ENCODE measurements at places on chromosomes 2 and 18.

- DNase-seq, result no peak
Observed at GRCh38 chr2:183010112-183010511, 28.1 kb downstream of the NCKAP1 start.

DNA sequence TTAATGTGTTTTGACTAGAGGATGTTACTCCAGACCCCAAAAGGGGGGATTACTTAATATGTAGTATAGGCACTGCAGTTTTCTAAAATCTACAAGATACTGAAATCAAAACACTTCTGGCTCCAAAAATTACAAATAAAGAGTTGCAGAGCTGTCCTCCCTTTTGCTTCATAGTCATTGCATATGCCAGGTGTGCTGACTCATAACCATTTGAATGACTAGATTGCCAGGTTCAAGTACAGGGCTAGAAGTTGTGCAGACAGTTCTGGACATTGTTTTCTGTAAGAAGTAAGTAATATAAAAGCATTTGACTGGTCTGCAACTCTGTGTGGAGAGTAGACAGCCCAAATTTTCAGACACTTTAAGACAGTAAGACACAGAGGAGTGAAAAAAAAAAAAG lies 6.7 kb downstream of the CWC22 start:
- DNase-seq, result no peak

DNA sequence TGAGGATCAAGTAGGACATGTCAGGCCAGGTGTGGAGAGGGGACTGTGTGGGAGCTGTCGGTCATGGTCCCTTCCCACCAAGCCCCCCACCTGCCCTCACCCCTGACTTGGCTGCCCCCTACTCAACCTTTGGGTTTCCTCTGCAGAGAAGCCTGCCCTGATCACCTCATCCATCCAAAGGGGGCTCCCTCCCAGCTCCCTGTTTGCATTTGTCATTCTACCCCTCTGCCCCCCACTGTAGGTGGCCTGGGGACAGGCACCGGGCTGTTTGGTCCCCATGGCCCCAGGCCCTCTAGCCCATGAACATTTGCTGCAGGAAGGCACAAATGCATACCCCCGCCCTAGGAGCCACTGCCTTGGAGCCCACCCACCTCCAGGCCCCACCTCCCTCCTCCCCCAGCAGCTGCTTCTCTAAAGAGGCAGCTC lies 115.0 kb downstream of the SMAD7 start:
- DNase-seq, result no peak

- DNase-seq, result no peak
Observed at GRCh38 chr2:34961822-34962221, 1362.7 kb upstream of the FAM98A start.

DNA sequence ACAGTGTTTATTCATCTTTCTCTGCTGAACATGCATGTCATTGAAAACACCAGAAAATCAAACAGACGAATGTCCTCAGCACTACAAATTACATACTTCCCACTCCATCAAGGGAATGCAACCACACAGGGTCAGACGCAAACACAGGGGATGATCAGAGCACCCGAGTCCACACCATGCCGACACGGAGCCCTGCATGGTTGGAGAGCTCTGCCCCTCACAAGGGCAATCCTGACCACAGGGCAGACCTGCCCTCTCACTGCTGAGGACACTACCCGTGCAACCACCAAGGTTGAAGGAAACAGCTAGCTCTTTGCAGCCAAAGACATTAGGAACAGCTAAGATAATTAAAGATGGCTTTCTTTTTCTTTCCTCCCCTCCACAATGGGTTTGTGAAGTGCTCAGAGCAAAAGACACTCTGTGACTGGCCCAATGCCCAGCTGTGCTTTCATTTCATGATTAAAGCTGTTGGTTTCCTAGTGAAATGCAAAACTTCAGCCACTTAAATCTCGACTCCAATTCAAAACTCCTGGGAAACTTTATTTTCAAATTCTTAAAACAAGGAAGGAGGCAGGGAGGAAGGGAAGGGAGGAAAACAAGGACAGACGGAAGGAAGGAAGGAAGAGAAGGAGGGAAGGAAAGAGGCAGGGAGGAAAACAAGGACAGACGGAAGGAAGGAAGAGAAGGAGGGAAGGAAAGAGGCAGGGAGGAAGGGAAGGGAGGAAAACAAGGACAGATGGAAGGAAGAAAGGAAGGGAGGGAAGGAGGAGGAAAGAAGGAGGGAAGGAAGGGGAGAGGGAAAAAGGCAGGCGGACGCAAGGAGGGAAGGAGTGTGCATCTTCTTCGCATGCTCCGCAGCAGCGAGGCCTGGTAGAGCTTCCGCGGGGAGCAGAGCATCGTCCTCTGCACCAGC lies 65.8 kb downstream of the NDUFA10 start:
- no peak for DNase-seq

DNA sequence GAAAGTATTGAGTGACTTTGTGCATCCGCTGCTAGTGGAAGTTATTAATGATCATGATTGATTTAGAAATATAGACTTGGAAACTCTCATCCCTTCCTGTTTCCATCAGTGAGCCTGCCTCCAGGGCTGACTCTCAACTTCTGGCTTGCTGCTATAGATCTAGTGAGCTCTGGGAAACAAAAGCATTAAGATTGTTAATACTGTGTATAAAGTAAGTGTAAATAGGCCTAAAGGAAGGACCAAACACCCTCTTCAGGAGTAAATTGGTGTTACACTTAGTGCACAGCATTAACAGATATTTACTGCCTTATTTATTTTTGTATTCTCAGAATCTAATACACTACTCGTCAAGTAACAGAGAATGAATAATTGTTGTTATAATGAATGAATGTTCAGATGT lies 285.6 kb downstream of the THSD7B start:
- no peak for DNase-seq

DNA sequence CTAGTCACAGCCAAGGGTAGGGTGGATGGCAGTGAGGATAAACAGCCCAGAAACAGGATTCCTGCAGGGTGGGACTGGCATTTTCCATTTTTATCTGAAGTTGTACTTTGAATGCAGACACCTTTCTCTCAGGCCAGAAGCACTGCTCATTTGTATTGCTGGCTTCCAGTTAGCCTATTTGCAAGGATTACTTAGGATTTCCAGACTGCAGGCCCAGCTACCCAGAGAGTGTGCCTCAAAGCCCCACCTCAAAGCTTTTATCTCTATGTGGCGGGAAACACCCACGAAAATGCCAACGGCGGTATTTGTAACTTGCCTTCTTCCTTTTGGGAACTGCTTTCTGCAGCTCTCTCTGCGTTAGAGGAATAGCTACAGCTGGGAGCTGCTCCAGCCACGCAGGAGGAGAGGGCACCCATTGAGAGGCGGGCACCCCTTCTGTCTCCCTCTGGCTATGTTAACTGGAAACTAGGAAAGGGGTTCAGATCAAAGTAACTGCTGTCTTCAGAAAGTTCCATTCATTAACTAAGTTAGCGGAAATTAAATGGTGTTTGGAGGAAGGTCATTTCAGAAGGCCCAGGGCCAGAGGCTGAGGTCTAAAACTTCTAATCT lies 144.9 kb downstream of the TGIF1 start:
- DNase-seq, result no peak

DNA sequence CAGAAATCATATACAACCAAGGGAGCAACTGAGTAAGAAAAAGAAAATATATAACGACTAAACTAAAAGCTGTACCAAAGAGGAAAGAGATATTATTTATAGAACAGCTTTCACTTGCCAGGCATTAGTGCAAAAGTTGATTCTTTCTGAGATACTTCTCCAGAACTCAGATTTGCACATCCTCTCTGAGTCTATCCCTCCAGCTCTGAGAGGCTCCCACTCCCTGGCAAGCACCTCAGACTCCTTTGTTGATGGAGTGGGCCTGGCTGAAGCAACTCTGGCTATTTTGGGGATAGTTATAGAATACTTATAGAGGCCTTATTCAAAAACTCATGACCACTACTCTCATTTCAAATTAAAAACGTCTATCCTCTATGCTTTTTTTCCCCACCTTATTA lies 501.6 kb upstream of the TNP1 start:
- DNase-seq, result no peak

DNA sequence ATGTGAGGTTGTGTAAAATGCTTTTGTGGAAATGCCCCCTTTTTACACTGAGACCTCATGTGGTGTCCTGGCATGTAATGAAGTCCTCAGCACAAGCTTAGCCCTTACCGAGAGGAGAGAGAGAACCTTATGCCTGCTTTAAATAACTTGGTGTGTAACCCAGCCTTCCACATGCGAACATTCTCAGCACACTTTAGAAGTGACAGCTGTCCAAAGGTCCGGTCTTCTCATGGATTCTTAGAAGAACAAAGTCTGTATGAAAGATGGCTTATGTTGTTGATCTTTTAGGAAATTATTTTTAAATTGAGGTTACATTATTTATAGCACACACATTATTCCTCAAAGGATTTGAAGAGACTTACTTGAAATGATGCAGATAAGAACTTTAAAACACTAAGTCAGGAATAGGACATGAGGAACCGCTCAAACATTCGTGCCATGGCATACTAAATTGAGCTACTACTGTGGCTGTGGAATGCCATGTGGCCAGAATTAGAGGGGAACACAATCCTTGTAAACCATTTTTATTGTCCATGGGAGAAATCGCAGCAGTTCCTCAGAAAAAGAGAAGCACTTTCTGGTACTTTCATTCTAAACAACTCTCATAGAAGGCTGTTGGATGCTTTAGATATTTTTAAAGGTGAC lies 79.6 kb downstream of the WDSUB1 start:
- DNase-seq, result no peak
